ENCODE measurements at places on chromosomes 3 and 15.

GRCh38 chr3:32238453-32239306 is at the start of gene CMTM8:
Gene CMTM8, plus strand, starts transcription at chr3:32238680. Its CDS starts 293 bp downstream, at chr3:32238973.
- peak; percentile 62 for DNase-seq

- no peak for DNase-seq
Measured at GRCh38 chr3:29515451-29515850, 234.6 kb downstream of the RBMS3 start.

GRCh38 chr15:33022629-33023028 is 171.9 kb downstream of the FMN1 start:
- DNase-seq = no peak

GRCh38 chr3:155747286-155747945 is 2.5 kb upstream of the PLCH1 start:
- no peak for DNase-seq

DNA sequence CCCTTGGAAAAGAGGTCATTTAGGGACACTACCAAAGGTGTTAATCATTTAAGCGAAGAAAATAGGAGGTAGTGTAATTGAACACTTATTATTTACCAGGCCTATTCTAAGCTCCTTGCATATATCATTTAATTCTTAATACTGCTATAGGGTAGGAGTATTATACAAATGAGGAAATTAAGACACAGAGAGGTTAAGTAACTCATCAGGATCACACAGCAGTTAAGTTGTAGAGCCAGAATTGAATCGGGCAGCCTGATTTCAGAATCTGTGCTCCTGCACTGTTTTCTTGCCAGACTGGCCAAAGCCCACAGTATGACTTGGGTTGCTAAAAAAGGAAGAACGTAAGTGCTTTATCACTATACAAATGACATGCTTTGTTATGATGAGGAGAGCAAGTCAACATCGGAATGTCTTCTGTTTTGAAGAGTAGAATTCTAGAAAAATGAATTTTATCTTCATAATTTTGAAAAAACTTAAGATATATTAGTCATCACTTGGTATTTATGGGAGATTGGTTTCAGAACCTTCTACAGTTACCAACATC is 31.4 kb downstream of the HPS3 start:
- no peak for DNase-seq

DNA sequence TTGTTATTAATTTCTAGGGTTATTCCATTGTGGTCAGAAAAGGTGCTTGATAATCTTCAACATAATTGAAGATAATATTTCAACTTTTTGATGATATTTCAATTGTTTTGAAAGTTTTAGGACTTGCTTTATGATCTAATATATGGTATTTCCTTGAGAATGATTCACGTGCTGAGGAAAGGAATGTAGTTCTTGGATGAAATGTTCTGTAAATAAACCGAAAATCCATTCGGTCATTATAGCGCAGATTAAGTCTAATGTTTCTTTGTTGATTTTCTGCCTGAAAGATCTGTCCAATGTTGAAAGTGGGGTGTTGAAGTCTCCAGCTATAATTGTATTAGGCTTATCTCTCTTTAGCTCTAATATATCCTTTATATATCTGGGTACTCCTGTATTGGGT is 617.5 kb upstream of the NECTIN3 start:
- no peak for DNase-seq
